ENCODE measurements at places on chromosomes 2 and 18.

- DNase-seq, result no peak
Observed at GRCh38 chr2:195727106-195727505, 70.1 kb downstream of the SLC39A10 start.

DNA sequence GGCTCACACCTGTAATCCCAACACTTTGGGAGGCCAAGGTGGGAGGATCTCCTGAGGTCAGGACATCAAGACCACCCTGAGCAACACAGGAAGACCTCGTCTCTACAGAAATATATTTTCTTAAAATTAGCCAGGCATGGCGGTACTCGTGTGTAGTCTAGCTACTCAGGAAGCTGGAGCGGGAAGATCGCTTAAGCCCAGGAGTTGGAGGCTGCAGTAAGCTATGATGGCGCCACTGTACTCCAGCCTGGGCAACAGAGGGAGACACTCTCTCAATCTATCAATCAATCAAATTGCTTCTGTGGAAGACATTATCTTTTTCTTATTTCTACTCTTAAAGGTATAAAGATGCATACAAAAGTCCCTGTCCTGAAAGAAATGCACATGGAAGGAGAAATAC is 11.3 kb downstream of the FEZ2 start:
- DNase-seq, result no peak

GRCh38 chr2:166134252-166135151 is 6.7 kb upstream of the SCN1A start:
- DNase-seq, result no peak

- DNase-seq, result no peak
Observed at GRCh38 chr2:170047331-170048065, 130.4 kb upstream of the MYO3B start.

GRCh38 chr2:123578016-123578415 is 447.1 kb upstream of the CNTNAP5 start:
- no peak for DNase-seq

DNA sequence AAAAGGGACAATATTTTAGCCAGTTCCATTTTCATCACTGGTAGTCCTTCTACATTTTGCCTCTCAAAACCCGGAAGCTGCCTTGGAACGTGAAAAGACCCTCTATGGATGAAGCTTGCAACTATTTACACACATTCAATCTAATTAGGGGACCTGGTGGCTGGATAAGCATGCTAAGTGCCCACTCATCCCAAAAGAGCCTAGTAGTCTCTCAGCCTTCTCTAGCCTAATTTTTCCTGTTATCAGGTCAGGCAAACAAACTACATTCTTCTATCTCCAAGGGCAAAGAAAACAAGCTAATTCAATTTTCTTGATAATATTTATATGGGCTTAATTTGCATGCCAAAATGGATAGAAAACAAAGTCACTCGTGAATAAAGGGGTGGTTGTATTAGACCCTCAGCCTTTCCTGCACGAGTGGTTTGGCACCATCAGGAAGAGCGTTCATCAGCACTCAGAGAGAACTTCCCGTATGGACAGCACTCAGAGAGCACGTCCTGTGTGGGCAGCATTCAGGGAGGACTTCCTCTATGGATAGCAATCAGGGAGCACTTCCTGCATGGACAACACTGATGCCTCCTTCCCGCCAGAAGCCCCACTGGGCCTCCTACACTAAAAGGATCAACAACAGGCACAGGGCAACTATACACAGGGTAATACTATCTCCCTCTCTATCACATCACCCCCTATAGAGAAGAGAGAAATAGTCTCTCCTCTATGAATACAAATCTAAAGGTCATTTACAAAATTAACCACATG is 122.2 kb downstream of the RBMS1 start:
- no peak for DNase-seq

- no peak for DNase-seq
Observed at GRCh38 chr2:108316461-108317258, 28.0 kb downstream of the SULT1C2 start.

- no peak for DNase-seq
Observed at GRCh38 chr18:35950628-35950982, 21.9 kb upstream of the RMP24 start.

DNA sequence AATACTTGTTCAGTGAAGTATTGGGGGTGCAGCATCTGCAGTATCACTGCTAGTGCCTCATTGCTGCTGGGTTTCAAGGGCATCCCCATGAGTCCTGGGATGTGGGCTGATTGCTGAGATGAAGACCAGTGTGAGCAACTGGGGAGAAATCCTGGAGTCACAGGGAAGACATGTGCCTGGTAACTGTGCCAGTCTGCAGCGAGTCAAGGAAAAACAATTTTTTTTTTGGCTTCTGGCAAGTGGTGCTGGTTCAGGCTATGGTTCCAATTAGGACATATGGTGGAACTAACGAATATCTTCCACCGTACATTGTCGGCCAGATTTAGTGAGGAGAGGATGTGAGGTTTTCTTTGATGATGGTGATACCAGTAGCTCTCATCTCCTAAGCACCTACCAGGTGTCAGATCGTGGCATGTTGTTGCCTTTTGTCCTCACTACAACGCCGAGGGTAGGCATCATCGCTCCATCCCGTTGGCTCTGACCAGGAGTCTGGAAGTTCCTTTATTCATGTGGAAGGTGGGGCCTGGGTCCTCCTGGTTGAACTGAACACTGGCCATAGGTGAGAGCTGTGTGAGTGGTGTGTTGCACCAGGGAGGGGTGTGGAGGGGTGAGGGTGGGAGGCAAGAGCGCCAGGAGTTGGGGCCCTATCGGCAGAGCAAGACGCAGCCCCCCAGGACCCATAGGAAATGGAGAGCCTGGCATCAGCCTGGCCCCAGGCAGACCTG is 118.0 kb upstream of the HS6ST1 start:
- no peak for DNase-seq

DNA sequence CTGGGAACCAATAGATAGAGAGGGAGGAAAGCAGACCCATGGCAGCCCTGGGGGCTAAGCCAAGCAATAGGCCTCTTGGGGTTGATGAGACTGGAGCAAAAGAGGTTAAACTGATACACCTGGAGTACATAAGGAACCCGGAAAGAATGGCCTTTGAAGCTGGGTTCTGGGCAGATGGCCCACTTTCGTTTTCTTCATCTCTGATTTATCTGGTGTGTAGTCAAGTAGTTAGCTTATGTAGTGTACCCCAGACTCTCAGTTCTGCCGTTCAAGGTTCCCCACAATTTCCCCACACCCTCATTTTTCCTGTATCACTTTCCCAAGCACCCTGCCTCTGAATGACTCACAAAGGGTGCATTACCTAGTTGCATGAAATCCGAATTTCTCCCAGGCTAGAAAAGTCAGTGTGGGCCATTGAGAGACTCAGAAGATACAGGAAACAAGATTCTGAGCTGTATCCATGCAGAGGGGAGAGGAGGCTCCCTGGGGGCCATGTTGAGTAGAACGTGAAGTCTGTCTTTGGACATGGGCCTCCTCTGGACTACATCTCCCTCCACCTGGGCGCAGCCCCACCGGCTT is 235.0 kb downstream of the LOXHD1 start:
- no peak for DNase-seq

- DNase-seq, result no peak
Observed at GRCh38 chr2:239712755-239713154, 311.9 kb upstream of the HDAC4 start.

GRCh38 chr2:11667866-11668637 is 1.9 kb downstream of the NTSR2 start:
- DNase-seq, result no peak

DNA sequence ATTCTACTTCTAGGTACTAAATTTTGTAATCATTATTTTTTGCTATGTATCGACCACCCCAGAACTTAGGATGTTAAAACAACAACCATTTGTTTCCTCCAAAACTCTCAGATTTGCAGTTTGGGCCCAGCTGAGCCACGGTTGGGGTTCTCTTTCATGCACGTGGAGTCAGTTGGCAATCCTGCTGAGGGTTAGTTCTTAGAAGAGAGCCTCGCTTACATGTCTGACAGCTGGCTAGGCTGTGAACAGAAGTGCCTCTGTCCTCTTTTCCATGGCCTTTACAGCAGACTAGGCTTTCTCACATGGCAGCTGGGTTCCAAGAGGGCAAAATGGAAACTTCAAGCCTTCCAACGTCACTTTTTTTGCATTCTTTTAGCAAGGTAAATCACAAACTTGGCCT is 9.3 kb upstream of the RGPD4 start:
- DNase-seq, result no peak

GRCh38 chr2:232116852-232117251 is 155.3 kb downstream of the DIS3L2 start:
- DNase-seq, result no peak

DNA sequence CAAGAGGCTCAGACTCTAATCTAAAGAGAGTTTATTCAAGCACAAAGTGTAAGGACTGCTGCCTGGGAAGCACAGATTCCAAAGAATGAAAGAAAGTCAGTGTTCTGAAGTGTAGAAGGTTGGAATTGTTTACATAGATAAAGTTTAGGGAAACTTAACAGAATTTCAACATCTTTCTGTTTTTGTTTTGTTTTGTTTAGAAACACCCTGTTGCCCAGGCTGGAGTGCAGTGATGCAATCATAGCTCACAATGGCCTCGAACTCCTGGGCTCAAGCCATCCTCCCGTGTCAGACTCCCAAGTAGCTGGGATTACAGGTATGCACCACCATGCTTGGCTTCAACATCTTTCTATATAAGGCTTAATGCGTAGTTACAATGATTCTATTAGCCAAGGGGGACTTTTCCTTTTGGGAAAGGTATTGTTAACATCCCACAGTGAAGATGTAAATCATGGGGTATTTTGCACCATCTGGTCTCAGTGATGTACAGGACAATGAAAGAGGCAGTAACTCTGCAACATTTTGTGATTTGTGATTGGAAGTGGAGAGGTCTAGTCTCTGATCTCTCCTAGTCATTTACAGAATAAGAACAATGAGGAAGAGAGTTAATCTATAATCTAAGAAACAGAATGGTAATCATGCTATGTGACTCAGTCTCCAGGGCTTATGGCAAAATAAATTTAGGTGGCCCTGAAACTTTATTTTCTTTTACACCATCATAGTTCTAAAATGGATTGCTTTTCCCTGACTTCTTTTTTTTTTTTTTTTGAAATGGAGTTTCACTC is 45.6 kb upstream of the MSH6 start:
- DNase-seq, result no peak

GRCh38 chr2:239189711-239190131 is 211.1 kb downstream of the HDAC4 start:
- DNase-seq, result no peak

DNA sequence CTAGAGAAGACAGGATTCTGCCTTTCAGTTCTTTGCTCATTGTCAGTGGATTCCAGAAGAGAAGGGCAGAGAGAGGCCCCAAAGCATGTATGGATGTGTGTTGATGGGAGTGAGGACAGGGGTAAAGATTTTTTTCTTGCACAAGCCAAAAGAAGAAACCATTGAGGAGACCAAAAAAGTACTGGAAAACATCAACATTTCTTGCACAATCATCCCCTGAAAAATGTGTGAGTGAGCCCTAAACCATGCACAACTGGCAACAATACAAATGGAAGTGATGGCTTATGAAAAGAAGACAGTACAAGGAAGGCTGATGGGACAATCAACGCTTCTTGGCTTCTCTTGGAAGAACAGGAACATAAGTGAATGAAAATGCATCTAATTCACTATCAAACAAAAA is 5.6 kb upstream of the SMAD7 start:
- DNase-seq, result no peak

GRCh38 chr2:207828361-207829057 is 58.8 kb upstream of the FZD5 start:
- no peak for DNase-seq

- DNase-seq, result no peak
Observed at GRCh38 chr18:63312019-63312409, 7.6 kb downstream of the BCL2 start.

- DNase-seq, result no peak
Observed at GRCh38 chr2:86000938-86001312, 104.8 kb downstream of the POLR1A start.

DNA sequence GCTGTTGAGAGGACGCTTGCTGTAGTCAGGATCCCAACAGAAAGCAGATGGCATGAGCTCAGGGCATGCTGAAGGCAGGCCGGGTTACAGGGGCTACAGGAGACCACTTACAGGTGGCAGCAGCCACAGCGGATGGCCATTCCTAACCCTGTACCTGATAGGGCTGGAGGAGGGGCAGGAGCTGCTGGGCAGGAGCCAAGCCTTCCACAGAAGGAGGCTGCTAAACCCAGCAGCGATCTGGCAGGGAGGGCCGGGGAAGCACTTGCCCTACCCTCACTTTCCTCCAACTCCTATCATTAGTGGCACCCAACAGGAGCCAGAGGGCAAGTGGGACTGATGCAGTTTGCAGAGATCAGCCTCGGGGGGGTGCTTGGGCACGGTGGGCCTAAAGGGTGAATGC is 2.0 kb downstream of the ASB18 start:
- no peak for DNase-seq

DNA sequence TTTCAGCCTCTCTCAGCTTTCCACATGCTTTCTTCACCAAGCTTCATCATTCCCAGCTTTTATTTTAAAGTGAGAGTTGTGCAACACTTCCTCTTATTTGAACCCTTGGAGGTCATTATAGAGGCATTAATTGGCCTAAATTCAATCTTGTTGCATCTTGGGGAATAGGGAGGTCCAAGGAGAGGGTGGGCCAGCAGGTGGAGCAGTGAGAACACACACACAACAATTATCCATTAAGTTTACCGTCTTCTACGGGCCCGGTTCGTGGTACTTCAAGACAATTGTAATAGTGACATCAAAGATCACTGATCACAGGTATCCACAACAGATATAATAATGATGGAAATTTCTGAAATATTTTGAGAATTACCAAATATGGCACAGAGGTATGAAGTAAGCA is 457.2 kb upstream of the SMIM21 start:
- no peak for DNase-seq

- DNase-seq, result no peak
Observed at GRCh38 chr2:143300536-143300935, 171.3 kb downstream of the ARHGAP15 start.

GRCh38 chr18:22427822-22428549 is 10.3 kb upstream of the CTAGE1 start:
- no peak for DNase-seq

- no peak for DNase-seq
Observed at GRCh38 chr18:3328532-3328931, 66.6 kb downstream of the MYL12B start.

- DNase-seq, result no peak
Observed at GRCh38 chr2:45820048-45820447, 168.6 kb downstream of the PRKCE start.

- no peak for DNase-seq
Observed at GRCh38 chr2:216372761-216373291, 543 bp upstream of the MARCHF4 start.

DNA sequence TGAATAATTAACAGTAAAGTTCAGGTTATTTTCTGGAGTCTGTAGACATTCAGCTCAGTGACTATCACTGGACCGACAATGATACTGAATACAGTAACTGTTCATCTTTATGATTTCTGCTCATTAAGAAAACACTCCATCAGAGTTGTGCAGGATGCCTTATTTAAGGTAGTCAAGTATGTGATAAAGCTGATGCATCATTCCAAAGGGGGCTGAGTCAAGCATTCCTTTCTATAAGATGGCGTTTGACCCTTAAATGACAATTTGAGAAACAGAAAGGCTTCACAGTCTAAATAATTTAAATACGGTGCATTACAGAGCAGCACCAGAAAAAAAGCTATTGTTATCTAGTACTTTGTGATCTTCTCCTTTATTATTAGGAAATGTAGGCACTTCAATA is 131.1 kb downstream of the CDH2 start:
- DNase-seq, result no peak
